ENCODE measurements at places on chromosomes 16 and 17.

GRCh38 chr17:55822028-55822427, 71.2 kb downstream of the PCTP start:
- DNase-seq: no peak

DNA sequence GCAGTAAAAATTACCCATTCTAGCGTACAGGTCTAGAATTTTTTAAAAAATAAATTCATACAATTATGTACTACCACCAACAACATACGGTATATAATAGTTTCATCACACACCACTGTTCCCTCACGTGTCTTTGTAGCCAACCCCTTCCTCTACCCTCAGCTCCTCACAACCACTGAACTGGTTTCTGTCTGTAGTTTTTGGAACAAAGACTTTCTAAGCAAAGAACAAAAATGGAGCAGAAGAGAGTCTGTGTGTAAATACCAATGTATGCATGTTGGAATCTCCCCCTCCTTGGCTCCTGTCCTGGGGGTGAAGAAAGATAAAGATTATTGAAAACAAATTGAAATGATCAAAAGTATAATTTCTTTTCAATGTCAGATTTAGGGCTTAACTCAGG, 31.9 kb upstream of the CCR7 start:
- no peak for DNase-seq

DNA sequence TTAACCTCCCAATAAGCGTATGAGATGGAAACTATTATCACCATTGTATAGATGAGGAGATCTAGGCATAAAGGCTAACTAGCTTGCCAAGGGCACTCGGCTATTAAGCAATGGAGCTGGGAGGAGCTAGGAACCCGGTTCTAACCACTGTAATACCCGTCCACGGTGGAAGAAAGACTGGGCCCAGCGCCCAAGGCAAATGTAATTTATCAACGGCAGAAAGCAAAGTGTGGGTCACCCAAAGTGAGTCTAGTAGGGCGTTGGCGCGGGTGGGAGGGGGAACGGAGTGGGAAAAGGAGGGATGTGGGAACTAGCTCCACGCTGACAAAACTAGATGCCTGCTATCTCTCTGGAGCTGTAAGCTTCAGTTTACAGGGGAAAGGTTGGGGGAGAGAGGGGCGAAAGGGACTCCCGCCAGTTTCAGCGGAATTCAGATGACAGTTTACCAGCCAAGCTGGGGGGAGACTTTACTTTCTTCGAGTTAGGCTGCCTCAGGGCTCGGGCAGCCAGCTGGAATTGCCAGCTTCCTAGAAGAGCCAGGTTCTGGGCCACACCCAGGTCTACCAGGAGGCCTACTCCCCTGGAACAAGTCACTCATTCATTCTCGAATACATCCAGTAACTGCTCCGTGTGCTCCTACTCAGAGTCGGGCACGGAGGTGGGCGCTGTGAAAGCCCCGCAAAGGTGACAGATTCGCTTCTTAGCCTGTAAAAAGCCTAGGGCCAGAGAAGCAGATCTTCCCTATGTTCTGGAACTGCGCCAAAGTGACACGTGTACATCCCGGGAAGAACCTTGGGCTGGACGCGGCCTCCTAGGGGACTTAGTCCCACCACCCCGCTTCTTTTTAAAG, 837 bp downstream of the LRRC59 start:
- peak; percentile 17 for DNase-seq

GRCh38 chr16:8511464-8511863, 78.8 kb downstream of the TMEM114 start:
- no peak for DNase-seq

- no peak for DNase-seq
These were observed 5.9 kb downstream of the MTMR4 start for GRCh38 chr17:58508341-58509067.
